ENCODE measurements at places on chromosomes 12 and 14.

- peaks cover 16% of the 10 kb centered on the region for H3K4me1 ChIP-seq
- H3K27me3 ChIP-seq: no peaks in the 10 kb centered on the region
- no peak overlapping the region for H3K27ac ChIP-seq
These were observed 3.4 kb upstream of the FBXO34 start for GRCh38 chr14:55267820-55268219.

DNA sequence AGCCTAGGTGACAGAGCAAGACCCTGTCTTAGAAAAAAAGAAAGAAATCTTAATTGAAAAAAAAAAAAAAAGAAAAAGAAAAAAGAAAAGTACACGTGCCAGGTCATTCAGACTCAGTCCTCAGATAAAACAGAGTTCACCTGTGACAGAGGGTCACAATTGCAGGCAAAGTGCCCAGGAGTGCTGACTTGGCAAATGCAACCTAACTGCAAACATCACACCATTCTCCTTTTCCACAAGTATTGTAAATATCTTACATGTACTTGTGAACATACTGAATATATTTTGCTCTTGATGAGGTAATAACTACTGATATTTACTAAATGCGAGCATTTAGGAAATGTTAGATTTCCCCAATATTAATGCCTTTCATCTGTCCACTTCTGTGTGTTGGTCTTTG, 9.0 kb upstream of the COL2A1 start:
- H3K27ac ChIP-seq: no peak overlapping the region
- no peak for DNase-seq
- peaks cover 57% of the 10 kb centered on the region for H3K27me3 ChIP-seq
- H3K4me3 ChIP-seq: no peak overlapping the region

GRCh38 chr12:3685830-3686229, 67.1 kb downstream of the CRACR2A start:
- H3K27me3 ChIP-seq: no peaks in the 10 kb centered on the region
- no peak overlapping the region for H3K4me3 ChIP-seq
- peaks cover 16% of the 10 kb centered on the region for H3K36me3 ChIP-seq
- no peak for DNase-seq
- peaks cover 7% of the 10 kb centered on the region for H3K4me1 ChIP-seq

- H3K27ac ChIP-seq: no peak overlapping the region
- H3K27me3 ChIP-seq: peaks cover 33% of the 10 kb centered on the region
- H3K4me3 ChIP-seq: peak overlapping the region; percentile 67
- H3K36me3 ChIP-seq: peaks cover 1% of the 10 kb centered on the region
- H3K4me1 ChIP-seq: peaks cover 4% of the 10 kb centered on the region
These were observed 215.6 kb downstream of the TTC8 start for GRCh38 chr14:89040080-89040459.

DNA sequence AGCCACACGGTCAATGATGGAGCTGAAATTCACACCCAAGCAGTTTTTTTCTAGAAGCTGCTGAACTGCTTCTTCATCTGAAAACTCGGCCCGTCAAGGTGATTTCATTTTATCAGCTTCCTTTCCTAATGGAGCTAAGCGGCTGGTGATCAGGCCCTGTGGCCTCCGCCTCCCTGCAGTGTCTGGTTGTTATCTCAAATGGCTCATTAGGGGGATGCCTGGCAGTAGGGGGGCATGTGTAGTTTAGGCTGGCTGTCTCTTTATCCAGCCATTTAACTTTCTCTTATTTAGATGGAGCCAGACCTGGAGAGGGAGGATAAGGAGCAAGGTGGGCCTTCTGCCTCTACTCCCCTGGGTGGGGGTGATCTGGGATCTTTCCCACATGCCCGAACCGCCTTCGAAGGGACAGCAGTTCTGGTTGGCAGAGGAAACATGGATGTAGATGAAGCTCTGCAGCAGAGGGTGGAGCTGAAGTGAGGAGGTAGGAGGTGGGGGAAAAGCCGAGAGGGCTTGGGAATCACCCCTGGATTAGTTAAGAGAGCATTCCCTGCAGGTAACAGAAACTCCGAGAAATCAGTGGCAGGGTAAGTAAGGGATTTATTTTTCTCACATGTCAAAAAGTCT, 64.4 kb downstream of the TGFB3 start:
- no peak overlapping the region for H3K27ac ChIP-seq
- H3K4me3 ChIP-seq: no peak overlapping the region
- no peaks in the 10 kb centered on the region for H3K36me3 ChIP-seq
- H3K27me3 ChIP-seq: no peaks in the 10 kb centered on the region

GRCh38 chr12:45409966-45410365, 194.1 kb downstream of the ANO6 start:
- H3K27ac ChIP-seq: no peak overlapping the region
- peaks cover 4% of the 10 kb centered on the region for H3K4me1 ChIP-seq
- no peak for DNase-seq
- H3K4me3 ChIP-seq: no peak overlapping the region

- peak; percentile 7 for DNase-seq
- no peak overlapping the region for H3K27ac ChIP-seq
- H3K4me1 ChIP-seq: no peaks in the 10 kb centered on the region
- H3K4me3 ChIP-seq: no peak overlapping the region
- no peaks in the 10 kb centered on the region for H3K27me3 ChIP-seq
These were observed 221.8 kb upstream of the SSTR1 start for GRCh38 chr14:37985826-37986470.

GRCh38 chr12:94722664-94723063, 72.3 kb upstream of the TMCC3 start:
- no peaks in the 10 kb centered on the region for H3K4me1 ChIP-seq
- H3K36me3 ChIP-seq: no peaks in the 10 kb centered on the region
- H3K27ac ChIP-seq: no peak overlapping the region
- peaks cover 5% of the 10 kb centered on the region for H3K27me3 ChIP-seq

DNA sequence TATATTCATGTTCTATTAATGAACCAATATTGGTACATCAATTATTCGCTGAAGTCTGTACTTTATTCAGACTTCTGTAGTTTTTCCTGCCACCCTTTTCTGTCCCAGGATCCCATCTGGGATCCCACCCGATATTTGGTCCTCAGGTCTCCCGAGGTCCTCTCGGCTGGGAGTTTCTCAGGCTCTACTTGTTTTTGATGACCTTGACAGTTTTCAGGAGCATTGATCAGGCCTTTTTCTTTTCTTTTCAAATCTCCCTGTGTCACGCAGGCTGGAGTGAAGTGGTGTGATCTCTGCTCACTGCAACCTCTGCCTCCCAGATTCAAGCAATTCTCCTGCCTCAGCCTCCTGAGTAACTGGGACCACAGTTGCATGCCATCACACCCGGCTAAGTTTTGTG, 11.2 kb downstream of the BRI3BP start:
- H3K4me1 ChIP-seq: peaks cover 9% of the 10 kb centered on the region
- H3K36me3 ChIP-seq: peaks cover 8% of the 10 kb centered on the region
- no peak overlapping the region for H3K4me3 ChIP-seq
- no peaks in the 10 kb centered on the region for H3K27me3 ChIP-seq
- no peak for DNase-seq

- H3K27ac ChIP-seq: no peak overlapping the region
- no peaks in the 10 kb centered on the region for H3K36me3 ChIP-seq
- peaks cover 10% of the 10 kb centered on the region for H3K27me3 ChIP-seq
These were observed 39.9 kb downstream of the C14orf132 start for GRCh38 chr14:96079066-96079465.

- H3K4me1 ChIP-seq: no peaks in the 10 kb centered on the region
- no peak overlapping the region for H3K4me3 ChIP-seq
- DNase-seq: no peak
- no peak overlapping the region for H3K27ac ChIP-seq
These were observed 125.6 kb downstream of the TTC8 start for GRCh38 chr14:88950069-88950468.

DNA sequence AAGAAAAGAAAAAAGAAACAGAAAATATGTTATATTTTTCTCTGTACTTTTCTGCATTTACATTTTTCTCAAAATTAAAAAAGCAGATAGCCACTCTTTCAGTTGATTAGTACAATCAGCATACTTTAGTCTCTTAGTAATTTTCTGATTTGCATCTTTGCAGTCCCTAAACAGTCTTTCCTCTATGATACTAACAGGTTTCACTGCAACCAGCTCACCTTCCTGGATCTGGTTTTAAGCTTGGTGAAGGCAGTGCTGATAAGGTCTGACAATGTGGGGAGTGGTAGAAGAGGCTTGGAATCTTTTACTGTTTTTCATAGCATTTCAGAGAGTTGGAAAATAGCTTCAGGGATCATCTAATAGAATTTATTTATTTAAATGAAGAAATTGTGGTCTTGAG, 457.6 kb downstream of the ZFP36L1 start:
- H3K4me3 ChIP-seq: no peak overlapping the region
- no peak for DNase-seq
- H3K36me3 ChIP-seq: no peaks in the 10 kb centered on the region
- H3K27me3 ChIP-seq: no peaks in the 10 kb centered on the region
- peaks cover 4% of the 10 kb centered on the region for H3K4me1 ChIP-seq

DNA sequence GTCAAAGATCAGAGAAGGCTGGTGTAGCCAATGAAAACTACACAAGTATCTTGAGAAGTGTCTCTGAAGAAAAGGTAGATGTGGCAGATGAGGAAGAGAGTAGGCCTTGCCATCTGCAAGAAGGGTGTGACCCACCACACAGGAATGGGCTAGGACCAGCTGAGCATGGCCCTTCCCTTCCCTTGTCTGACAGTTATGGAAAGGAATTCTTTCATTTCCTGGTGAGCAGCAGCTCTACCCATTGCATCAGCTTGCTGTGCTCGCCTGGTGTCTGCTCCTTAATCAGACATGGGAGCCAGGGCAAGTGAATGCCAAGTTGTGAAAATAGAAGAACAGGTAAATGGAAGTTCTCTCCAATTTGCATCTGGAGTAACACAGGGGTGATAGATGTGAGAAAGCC, 145.2 kb upstream of the KRR1 start:
- peaks cover 6% of the 10 kb centered on the region for H3K36me3 ChIP-seq
- no peak overlapping the region for H3K27ac ChIP-seq
- H3K4me1 ChIP-seq: peaks cover 35% of the 10 kb centered on the region
- H3K4me3 ChIP-seq: no peak overlapping the region
- peaks cover 21% of the 10 kb centered on the region for H3K27me3 ChIP-seq
- no peak for DNase-seq

DNA sequence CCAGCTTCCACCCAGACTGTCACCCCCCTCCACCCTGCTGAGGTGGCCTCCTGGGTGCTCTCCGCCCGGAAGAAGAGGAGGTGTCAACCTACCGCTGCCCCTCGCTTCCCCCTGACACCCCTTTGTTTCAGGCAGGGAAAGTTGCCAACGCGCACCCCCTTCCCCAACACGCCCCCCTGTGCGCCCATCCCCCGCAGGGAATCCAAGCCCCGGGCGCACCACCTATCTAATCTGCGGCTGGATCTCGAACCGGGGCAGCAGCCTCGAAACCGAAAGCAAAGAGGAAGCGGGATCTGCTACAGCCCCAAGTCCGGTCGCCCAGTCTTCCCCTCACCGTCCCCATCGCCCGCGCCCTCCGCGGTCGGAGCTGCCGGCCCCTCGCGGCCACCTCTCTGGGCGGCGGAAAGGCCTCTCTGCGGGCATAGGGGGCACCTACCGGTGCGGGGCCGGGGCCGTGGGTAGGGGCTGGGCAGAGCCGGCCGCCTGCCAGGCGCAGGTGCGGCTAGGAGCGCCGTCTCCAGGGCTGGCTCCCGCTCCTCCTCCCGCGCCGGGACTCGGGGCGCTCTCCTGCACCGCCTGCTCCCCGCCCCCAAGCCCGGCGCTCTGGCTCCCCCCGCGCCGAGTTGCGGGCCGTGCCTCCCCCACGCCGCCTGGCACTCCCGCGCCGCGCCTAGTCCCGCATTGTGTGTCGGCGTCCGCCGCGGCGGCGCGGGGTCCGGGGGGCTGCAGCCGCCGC, 18.3 kb upstream of the PLEKHH1 start:
- peak overlapping the region; percentile 86 for H3K4me3 ChIP-seq
- H3K27me3 ChIP-seq: peaks cover 84% of the 10 kb centered on the region
- H3K4me1 ChIP-seq: peaks cover 15% of the 10 kb centered on the region
- no peaks in the 10 kb centered on the region for H3K36me3 ChIP-seq
- DNase-seq: no peak

GRCh38 chr12:94200069-94200468, 51.7 kb downstream of the PLXNC1 start:
- no peak for DNase-seq
- H3K4me1 ChIP-seq: peaks cover 22% of the 10 kb centered on the region
- no peaks in the 10 kb centered on the region for H3K27me3 ChIP-seq
- H3K27ac ChIP-seq: no peak overlapping the region

- DNase-seq: no peak
- H3K27ac ChIP-seq: no peak overlapping the region
- H3K36me3 ChIP-seq: peaks cover 3% of the 10 kb centered on the region
These were observed 6.1 kb upstream of the KRAS start for GRCh38 chr12:25256826-25257225.

DNA sequence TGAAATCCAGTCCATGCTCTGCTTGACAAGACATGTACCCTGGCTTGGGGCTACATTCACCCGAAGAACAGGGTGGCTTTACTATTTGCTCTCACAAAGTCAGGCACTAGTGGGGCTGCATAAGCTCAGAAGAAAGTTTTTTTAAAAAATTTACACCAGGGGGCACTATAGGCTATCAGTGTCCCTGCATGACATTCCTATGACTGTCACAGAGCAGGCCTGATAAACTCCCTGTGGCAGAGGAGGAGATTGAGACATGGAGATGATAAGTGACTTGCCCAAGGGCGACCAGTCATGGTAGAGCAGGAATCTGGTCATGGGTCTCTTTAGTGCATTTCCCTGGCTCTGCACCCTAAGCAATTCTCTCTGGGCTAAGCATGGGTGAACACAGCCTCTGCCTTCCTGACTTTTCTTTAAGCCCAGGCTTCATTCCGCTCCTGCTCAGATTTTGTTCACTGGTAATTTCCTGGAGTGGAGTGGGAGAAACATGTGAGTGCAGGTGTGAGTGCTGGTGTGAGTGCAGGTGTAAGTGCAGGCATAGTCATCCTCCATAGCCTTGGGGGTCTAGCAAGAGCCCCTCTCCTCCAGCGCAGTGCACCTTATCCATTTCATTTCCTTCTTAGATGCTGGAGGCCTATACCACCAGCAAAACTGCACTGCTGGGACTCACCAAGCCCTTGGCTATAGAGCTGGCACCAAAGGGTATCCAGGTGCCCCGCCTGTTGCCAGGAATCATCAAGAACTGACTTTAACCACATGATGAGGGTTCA, 91.6 kb downstream of the DHRS2 start:
- H3K27ac ChIP-seq: no peak overlapping the region
- no peaks in the 10 kb centered on the region for H3K27me3 ChIP-seq
- no peaks in the 10 kb centered on the region for H3K4me1 ChIP-seq
- no peak for DNase-seq
